Hepatocyte (in vitro differentiated cells): ENCODE measurements at places on chromosomes 12 and 14. TPM values are rescaled to one million over a fixed set of nuclear protein-coding genes. Genes with fewer than 3 reads are reported as not detected.

DNA sequence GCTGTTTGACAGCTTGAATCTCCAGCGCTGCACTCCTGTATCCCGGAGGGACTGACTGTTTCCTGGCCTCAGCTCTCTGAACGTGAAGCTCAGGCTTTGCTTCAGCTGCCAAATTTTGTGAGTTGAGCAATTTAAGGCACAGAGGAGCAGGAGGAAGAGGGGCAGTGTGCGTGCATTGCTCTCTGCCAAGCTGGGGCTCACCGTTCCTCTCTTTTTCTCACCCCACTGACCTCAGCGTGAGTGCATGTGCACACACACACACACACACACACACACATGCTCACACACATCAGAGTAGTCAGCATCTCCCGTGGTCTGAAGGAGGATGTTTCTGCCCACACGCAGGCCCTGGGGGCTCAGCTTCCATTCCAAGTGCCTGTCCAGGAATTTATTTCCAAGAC, 27.8 kb upstream of the BDKRB2 start:
- DNase-seq = no peak

DNA sequence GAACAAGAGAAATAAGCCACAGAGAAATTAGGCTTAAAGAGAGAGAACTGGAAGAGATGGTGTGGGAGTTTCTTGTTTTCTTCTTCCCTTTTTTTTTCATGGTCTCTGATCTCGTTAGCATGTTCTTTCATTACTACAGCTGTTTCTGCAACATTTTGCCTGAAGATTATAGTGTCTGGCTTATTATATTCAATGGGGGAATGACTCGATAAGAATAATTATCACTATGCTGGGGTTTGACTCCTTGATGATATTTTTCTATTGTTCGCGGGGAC, 70.0 kb downstream of the TMEM132C start:
- DNase-seq = no peak

GRCh38 chr14:51168215-51168613, 71.8 kb upstream of the TMX1 start:
- DNase-seq = no peak

DNA sequence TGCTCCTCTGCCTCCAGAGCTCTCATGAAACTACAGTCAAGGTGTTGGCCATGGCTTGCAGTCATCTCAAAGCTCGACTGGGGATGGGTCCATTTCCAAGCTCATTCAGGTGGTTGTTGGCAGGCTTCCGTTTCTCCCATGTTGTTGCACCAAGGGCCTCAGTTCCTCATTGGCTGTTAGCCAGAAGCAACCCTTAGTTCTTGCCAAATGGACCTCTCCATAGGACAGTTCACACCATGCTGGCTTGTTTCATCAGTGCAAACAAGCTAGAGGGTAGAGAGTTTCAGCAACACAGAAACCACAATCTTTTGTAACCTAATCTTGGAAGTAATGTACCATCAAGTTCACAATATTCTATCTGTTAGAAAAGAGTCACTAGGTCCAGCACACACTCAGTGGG, 22.7 kb upstream of the PPM1A start:
- no peak for DNase-seq

DNA sequence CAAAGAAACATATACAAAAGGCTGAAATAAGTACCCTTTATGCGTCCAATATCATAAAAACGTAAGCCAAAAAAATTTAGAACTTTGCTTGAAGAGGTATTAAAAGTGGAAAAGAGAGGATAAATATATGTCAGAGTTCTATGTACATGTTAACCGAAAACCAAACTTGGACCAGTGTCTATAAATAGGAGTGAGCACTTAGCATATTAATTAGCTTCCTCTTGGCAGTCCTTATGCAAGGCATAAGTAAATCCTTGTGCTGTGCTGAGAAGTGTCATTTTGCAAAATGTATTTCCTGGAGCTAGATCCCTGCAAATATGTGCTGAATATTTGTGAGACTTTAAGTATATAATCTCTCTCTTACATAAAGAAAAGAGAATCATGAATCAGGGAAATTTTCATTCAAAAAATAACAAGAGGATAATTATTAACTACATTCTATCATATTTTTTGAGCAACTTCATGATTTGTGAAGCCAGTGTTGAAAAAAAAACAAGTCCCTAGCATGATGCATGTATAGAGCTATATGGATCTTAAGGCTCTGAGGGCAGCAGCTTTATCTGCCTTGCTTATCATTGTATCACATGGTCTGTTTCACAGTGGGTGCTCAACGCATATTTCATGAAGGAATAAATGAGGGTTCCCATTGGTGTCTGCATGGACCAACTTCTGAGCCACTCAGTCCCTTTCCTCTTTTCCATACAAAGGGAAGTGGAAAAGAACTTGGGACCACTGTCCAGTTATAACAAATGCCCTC, 326.1 kb downstream of the PDZRN4 start:
- DNase-seq = no peak

- no peak for DNase-seq
Measured at GRCh38 chr14:103151270-103151945, 28.1 kb downstream of the TNFAIP2 start.

GRCh38 chr14:88546621-88547385, 8.0 kb downstream of the PTPN21 start:
- DNase-seq = peak; percentile 46

- DNase-seq = peak; percentile 88
Measured at GRCh38 chr14:73728717-73729330, 14.6 kb upstream of the PNMA1 start.

DNA sequence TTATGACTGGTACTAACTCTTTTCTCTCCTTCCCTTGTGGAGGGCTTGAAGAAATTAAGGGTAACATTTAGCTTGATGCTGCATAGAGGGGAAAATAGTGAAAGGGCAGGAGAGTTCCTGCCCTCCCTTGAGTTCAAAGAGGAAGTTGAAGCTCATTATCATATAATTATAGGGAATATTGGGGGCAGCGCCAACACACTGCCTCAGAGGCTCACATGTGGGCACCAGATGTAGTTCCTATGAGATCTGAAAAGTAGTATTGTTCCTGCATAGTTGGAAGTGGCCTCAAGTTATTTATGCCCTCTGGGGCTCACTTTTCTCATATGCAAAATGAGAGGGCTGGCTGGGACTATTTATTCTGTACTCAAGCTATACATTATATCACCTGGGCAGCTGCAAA, 33.0 kb upstream of the FGF23 start:
- no peak for DNase-seq

GRCh38 chr12:674272-674781, 11.1 kb upstream of the NINJ2 start:
- no peak for DNase-seq

DNA sequence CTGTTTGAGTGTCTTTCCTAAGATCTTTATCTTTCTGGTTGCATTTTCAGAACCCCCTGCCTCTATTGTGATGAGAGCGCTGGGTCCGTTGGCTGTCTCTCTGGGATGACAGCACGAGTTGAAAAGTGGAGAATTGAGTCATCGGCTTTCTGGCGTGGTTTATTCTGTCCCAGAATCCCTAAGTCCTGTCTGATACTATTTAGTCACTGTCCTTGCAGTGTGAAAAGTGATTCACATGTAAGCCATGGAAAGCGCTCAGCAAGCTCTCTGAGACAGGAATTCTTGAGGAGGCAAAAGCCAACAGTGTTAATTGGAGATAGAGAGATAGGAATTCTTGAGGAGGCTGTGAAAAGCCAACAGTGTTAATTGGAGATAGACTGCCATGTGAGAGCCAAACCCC, 121.7 kb downstream of the CHST11 start:
- no peak for DNase-seq

DNA sequence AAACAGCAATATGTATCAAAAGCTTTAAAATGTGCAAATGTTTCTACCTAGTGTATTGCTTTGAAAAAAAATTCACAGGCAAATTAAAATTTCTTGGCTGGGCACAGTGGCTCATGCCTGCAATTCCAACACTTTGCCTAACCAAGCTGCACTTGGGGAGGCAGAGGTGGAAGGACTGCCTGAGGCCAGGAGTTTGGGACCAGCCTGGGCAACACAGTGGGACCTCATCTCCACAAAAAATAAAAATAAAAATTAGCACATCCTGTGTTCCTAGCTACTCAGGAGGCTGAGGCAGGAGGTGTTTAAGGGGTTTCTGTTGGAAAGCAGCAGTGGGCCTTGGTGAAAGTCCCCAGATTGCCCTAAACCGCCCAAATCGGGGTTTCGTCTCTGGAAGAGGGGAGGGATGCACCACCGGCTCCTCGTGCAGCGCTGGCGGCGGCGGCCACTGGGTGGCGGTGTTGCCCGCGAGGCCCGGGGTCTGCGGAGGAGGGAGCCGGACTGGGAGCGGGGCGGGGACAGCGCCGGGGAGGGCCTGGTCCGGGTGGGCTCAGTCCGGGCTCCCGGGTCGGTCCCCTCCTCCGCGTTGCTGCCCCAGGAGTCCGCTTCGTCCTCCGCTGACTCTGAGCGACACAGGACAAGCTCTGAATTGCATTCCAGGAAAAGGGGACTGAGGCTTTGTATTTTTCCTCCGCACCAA, 265.6 kb downstream of the AACS start:
- DNase-seq = peak; percentile 77

GRCh38 chr14:106069804-106070625, 543.6 kb downstream of the TMEM121 start:
- no peak for DNase-seq

DNA sequence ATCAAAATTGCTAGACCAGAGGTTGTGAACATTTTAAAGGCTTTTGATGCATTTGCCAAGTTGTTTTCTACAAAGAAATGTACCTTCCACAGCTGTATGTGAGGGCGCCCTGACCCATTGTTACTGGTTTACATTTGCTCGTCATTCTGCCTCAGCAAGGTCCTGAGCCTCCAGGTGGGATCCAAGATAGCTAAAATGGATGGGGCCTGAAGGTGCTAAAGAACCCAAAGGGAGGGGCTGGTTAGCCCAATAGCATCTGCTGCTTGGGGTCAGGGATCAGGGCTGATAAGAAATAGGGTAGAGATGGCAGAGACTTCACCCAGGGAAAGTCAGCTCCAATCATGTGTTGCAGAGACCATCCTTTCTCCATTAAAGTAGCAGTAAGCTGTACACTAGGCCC, 43.1 kb downstream of the GALNT16 start:
- no peak for DNase-seq

- no peak for DNase-seq
Measured at GRCh38 chr14:48323665-48324064, 648.3 kb upstream of the MDGA2 start.

- peak; percentile 89 for DNase-seq
Measured at GRCh38 chr14:65412856-65413738, 567 bp downstream of the FUT8 start.

DNA sequence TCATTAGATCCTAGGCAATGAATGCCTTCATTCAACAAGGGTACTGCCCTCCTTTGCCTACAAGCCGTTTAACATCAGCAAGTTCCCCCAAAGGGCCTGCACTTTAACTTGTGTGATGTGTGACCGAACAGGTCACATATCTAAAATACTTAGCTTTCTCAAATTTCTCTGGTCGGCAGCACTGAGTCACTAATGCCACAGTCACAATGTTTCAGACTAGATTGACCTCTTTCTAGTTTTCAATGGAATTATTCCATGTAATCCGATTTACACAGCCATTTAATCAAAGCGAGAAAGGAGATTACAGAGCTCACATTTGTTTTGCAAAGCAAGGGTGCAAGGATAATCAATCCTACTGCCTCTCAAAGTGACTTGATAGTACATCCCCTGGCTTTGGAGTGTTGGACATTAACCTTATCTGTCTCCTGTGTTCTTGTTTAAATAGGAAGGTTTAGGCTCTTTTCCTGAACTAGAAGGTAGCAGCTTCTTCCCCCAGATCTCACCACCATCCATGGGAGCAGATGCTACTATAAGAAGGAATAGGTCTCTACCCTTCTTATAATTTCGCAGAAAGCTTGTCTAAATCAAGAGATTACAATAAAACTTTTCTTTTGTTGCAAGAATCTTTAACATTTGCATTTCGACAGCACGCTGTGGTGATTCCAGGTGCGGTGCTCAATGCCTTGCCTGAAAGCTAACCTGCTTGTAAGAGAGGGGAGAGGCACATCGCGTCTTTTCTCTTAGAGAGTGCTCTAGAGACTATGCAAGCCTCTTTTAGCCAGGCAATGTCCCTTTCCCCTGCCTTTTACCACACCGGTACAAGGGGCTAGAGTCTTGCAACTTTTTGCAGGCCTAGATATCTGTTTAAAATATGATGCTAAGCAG, 1.8 kb downstream of the KITLG start:
- peak; percentile 18 for DNase-seq

DNA sequence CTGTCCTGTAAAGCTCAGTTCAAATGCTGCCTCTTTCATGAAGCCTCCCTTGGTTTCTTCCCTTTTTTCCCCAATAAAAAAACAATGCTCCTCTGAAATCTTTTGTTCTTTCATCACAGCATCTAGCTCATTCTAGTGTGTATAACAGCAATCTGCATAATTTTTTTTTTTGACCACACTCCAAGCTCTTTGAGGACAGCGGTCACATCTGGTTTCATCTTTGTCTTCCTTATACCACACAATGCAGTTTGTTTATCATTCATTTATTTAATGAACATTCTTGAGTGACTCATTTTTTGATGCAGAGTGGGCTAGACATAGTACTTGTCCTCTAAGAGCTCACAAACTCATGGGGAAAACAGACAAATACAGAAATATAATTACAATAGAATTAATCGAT, 7.3 kb downstream of the GNG2 start:
- no peak for DNase-seq

- DNase-seq = no peak
Measured at GRCh38 chr14:65173973-65174693, 71.8 kb upstream of the MAX start.

DNA sequence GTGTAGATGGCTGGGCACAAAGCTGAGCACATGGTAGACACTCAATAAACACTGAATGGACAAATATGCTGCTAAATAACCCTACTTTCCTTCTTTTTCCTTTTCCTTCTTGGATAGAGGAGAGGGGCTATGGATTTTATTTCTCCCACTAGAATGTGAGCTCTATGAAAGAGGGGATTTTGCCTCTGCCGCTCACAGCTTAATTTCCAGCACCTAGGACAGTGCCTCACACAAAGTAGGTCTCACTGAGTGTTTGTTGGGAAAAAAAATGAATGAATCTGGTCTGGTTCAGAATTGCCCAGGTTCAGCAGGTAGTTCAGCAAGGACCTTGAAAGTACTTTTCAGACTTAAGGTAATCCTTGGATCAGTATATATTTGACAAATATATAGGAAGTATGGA, 65.5 kb downstream of the WSCD2 start:
- DNase-seq = no peak

GRCh38 chr14:33777681-33778080, 173.2 kb downstream of the EGLN3 start:
- DNase-seq = no peak

GRCh38 chr12:25459541-25459951, 93.5 kb downstream of the LMNTD1 start:
- no peak for DNase-seq

Gene FSCB
- polyA plus RNA-seq = not detected in 2 replicates

Gene PRPH
- 1.3 and 1.7 TPM in 2 replicates for polyA plus RNA-seq

Gene TRMT61A
- polyA plus RNA-seq = 13.2 and 15.0 TPM in 2 replicates

Gene FBLN5
- 337 and 359 TPM in 2 replicates for polyA plus RNA-seq

Gene HOXC11
- polyA plus RNA-seq = 1.3 and 1.4 TPM in 2 replicates

Gene RFLNA
- 54.1 and 67.8 TPM in 2 replicates for polyA plus RNA-seq

Gene RBP5
- polyA plus RNA-seq = 23.0 and 30.0 TPM in 2 replicates

Gene SLCO1C1
- not detected in 2 replicates for polyA plus RNA-seq

Gene TTC9
- polyA plus RNA-seq = 3.1 and 4.9 TPM in 2 replicates

Gene VASH1
- 6.0 and 6.3 TPM in 2 replicates for polyA plus RNA-seq

Gene PELI2
- polyA plus RNA-seq = 3.8 and 4.3 TPM in 2 replicates

Gene KRT85
- polyA plus RNA-seq = not detected in 2 replicates
